ENCODE measurements at places on chromosomes 3 and 15.
A peak's percentile ranks its signal among the peaks of the same experiment; 100 is the strongest.

- H3K27ac ChIP-seq, result no peak overlapping the region
- DNase-seq, result no peak
- H3K27me3 ChIP-seq, result no peaks in the 10 kb centered on the region
- H3K4me1 ChIP-seq, result no peaks in the 10 kb centered on the region
- no peak overlapping the region for H3K4me3 ChIP-seq
Measured at GRCh38 chr3:161291191-161291901, 70.2 kb downstream of the NMD3 start.

DNA sequence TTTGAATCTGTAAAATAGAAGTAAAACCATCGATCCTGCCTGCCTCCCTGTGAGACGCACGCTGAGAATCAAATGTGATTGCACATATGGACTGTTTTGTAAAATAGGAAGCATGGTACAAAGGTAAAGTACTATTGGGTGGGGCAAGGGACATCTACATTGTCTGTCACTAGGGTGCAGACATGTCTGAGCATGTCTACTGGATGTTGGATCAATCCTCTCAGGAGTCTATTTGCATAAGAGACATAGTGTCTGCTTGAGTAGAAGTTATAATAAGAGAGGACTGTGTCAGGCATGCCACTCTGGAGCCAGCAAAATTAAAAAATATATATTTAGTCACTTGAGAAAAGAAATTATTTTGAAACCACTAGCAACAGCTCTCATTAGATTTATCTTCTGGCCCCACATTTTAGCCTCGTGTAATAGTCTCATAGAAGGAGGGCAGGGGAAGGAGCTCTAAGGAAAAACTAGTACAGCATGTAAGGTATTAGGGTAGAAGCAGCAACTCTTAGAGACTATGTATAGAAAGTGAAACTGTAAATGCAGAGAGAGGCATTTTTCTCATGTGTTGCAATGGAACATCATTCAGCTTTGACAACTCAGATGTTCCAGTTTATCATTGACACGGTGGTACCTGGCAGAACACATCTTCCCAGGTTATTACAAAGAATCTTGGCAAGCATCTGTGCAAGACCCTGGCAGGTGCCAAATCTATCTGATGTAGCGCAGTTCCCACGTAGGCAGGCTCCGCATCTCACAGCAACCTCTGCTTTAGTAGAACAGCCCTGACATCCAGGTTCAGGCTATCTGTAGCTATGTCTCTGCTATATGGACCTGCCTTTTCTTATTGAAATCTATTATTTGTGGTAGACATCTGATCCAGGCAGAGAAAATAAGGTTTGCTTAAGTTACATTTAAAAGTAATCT is 85.2 kb upstream of the CHL1 start:
- no peak for DNase-seq
- H3K36me3 ChIP-seq, result no peaks in the 10 kb centered on the region
- peaks cover 14% of the 10 kb centered on the region for H3K4me1 ChIP-seq
- H3K4me3 ChIP-seq, result no peak overlapping the region

DNA sequence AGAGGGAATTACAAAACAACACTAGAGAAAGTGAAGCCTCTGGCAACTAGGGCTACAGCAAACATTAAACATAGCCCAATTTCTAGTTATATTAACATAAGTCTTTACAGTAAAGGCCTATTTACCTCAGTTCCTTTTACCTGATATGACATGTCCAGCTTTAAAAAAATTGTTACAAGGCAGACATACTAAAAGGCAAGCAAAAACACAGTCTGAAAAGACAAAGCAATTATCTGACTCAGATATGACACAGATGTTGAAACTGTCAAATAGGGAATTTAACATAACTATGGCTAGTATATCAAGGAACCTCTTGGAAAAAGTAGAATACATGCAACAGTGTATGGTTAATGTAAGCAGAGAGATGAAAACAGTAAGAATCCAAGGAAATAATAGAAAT is 238.6 kb downstream of the RAP2B start:
- no peaks in the 10 kb centered on the region for H3K4me1 ChIP-seq
- no peak for DNase-seq
- H3K36me3 ChIP-seq, result no peaks in the 10 kb centered on the region

GRCh38 chr3:128804017-128804810 is 75.2 kb upstream of the ACAD9 start:
- H3K27ac ChIP-seq, result peak overlapping the region; percentile 89
- peaks cover 46% of the 10 kb centered on the region for H3K36me3 ChIP-seq
- no peaks in the 10 kb centered on the region for H3K27me3 ChIP-seq
- H3K4me1 ChIP-seq, result peaks cover 100% of the 10 kb centered on the region

DNA sequence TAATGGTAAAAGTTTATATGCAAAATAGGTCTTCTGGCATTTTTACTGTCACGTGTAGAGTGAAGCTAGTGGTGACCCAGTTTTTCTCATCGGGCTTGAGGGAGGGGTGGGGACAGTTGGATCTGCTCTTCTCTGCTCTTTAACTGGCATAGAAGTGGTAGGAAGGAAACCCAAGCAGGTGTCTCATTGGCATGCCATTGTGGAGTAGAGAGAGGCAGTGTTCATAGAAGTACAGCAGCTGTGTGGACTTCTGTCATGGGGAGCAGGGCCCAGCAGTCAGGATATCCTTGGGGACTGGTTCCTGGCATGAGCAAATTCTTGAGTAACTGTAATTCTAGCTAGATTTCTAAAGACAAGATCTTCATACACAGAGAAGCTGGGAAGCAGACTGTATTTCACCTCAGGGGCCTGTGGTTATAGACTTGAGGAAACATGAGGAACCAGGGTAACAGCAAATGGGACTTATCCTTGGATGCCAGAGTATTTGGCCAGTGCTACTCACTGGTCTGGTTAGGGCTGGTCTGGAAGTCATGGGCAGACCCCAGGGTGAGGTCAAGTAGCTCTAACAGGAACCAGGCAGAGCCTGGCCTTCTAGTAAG is 42.9 kb downstream of the CDIN1 start:
- no peaks in the 10 kb centered on the region for H3K27me3 ChIP-seq
- no peaks in the 10 kb centered on the region for H3K36me3 ChIP-seq
- H3K4me3 ChIP-seq, result no peak overlapping the region

DNA sequence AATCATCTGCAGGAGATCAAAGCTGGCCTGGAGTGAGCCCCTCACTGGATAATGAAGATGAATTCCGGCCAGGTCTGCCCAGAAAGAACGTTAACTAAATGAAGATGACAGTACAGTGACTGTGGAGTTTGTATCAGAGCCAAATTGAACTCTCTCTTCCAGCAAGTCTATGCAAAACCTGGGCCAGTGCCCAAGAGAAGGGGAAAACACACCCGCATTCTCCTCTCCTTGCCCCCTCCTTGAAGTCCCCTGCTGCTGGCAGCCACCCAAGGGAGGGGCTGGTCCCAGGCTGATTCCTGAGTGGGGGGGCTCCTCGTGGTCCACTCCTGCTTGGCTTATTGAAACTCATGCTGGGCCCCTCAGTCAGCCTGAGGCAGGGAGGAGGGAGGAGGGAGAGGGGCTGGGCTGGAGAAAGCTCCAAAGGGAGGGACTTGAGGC is 155.7 kb downstream of the RAB11A start:
- H3K4me3 ChIP-seq, result no peak overlapping the region
- H3K4me1 ChIP-seq, result no peaks in the 10 kb centered on the region
- peaks cover 74% of the 10 kb centered on the region for H3K27me3 ChIP-seq
- no peaks in the 10 kb centered on the region for H3K36me3 ChIP-seq
- no peak for DNase-seq

GRCh38 chr3:30401971-30402370 is 204.4 kb upstream of the TGFBR2 start:
- peaks cover 58% of the 10 kb centered on the region for H3K4me1 ChIP-seq
- H3K27ac ChIP-seq, result peak overlapping the region; percentile 54
- H3K27me3 ChIP-seq, result no peaks in the 10 kb centered on the region
- no peaks in the 10 kb centered on the region for H3K36me3 ChIP-seq
- no peak overlapping the region for H3K4me3 ChIP-seq
- DNase-seq, result no peak

GRCh38 chr15:69578252-69578651 is 125.6 kb downstream of the RPLP1 start:
- no peaks in the 10 kb centered on the region for H3K36me3 ChIP-seq
- no peak overlapping the region for H3K4me3 ChIP-seq
- DNase-seq, result no peak
- H3K27me3 ChIP-seq, result peaks cover 40% of the 10 kb centered on the region
- H3K27ac ChIP-seq, result no peak overlapping the region
- H3K4me1 ChIP-seq, result no peaks in the 10 kb centered on the region

GRCh38 chr3:89280822-89281365 is 173.5 kb downstream of the EPHA3 start:
- H3K4me1 ChIP-seq, result no peaks in the 10 kb centered on the region
- no peak overlapping the region for H3K27ac ChIP-seq
- no peak overlapping the region for H3K4me3 ChIP-seq
- no peak for DNase-seq

DNA sequence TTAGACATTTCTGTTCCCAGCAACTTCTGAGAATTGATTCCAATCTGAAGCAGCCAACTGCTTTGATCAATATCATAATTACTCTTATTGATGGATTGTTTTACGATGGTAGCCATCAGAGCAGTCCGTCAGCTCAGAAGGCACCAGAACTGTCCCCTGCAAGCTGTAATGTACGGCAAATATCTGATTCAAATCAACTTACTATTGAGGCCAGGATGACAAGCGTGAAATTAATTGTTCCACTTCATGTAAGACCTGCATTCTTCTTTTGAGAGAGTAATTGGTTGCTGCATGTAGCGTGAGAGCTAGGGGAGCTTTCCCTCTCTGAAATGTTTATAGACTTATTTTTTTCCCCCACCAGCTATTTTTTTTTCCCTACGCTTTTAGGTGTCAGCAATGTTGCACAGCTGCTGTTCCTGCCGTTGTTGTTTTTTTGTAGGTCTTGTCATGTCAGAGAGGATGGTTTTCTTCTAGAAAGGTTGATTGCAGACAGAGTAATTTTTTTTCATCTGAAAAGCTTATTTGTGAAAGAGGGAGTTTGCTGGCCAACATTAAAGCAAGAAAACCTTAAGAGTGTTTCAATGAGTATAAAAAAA is 134.9 kb downstream of the CACNA2D3 start:
- DNase-seq, result no peak
- no peaks in the 10 kb centered on the region for H3K4me1 ChIP-seq
- no peaks in the 10 kb centered on the region for H3K36me3 ChIP-seq

DNA sequence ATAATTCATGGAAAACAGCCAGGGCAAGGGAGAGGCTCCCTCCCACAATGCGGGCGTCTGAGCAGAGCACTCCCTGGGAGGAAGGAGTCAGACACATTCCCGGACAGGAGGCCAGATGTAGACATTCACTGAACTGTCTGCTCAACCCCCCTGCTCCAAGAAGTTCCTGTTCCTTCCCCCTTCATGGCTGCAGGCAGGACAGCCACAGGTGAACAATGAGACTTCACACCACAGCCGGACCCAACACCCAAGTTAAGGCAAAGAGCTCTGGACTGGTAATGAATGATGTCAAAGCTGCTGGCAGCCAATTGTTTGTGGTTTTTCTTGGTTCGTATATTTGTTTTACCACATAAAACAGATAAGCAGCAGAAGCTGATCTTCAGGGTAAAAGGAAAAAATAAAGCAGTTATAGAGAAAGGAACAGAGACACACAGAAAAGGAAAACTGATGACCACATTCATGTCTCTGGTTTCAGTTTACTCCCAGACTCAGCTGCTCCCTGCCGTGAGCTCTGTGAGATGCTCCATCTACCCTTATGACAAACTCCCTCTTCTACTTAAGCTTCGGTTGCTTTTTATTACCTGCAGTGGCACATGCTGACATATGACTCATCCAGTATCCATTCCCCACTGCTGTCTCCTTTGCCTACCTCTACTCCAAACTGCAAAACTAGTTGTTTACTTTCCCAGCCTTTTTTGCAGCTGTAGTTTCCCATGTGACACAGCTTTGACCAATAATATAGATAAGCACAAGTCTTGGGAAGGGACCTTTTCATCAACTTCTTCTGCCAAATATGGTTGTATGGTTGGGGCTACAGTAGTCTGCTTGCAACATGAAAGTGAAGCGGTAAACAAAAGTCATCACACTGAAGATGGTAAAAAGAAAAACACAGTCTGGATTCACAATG is 33.1 kb downstream of the DZIP1L start:
- peak overlapping the region; percentile 21 for H3K27ac ChIP-seq
- H3K27me3 ChIP-seq, result no peaks in the 10 kb centered on the region
- H3K36me3 ChIP-seq, result peaks cover 58% of the 10 kb centered on the region

DNA sequence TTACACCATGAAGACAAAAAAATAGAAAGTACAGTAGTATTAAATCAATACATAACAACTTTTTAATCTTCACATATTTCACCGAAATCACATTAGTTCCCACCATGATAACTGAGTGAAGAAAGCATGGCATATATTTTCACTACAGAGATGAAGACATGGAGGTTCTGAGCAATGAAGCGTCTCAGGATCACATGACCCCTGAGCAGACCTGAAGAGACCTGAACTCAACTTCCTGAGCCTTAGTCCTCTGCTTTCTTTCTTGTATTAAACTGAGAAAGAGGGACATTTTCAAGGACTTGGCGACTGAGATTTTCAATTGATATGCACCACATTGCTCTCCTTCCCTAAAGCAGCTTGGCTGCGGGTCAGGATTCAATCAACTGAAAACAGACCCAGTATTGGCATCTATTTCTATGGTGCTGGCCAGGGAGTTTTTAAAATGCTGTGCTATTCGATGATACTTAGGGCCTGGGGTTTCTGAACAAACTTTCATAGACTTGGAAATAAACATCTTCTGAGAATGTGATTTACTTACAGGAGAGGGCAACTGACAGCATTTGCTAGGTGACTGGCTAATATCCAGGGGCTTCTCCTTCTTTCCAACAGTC is 165.1 kb downstream of the LSAMP start:
- DNase-seq, result no peak
- no peak overlapping the region for H3K4me3 ChIP-seq
- H3K27ac ChIP-seq, result peak overlapping the region; percentile 41

DNA sequence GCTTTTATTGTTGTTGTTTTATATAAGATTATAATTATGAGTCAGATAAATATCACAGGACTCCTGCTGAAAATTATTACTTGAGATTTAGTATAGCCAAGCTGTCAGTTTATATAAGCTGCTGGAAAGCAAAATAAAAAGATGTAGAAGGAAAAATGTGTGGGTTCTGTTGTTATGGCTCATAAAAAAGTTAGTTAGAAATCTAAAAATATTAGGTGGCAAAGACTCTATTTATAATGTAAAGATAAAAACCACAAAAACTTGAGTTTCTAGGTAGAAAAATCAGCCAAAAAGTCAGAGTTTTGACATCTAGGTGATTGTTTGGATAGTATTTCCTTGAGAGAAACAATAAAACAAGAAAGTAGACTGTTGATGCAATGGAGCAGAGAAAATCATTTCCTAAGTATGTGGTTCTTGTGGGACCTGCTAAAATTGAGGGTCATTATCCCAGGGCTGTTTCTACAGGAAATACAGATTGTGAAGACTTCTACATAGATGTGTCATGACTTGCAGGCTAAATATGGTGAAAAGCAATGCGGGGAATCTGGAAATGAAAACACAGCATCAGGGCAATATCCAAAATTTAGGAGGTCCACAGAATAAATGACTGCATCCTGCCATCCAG is 1109.6 kb upstream of the CADM2 start:
- H3K36me3 ChIP-seq, result no peaks in the 10 kb centered on the region
- no peaks in the 10 kb centered on the region for H3K27me3 ChIP-seq
- no peak overlapping the region for H3K4me3 ChIP-seq

- H3K4me3 ChIP-seq, result no peak overlapping the region
- H3K4me1 ChIP-seq, result no peaks in the 10 kb centered on the region
- no peaks in the 10 kb centered on the region for H3K36me3 ChIP-seq
- H3K27me3 ChIP-seq, result no peaks in the 10 kb centered on the region
- DNase-seq, result no peak
- H3K27ac ChIP-seq, result no peak overlapping the region
Measured at GRCh38 chr3:19487386-19487785, 339.1 kb downstream of the KCNH8 start.

All from left ventricle myocardium inferior (tissue), 1 donor.